ENCODE measurements at places on chromosomes 7 and 10.

DNA sequence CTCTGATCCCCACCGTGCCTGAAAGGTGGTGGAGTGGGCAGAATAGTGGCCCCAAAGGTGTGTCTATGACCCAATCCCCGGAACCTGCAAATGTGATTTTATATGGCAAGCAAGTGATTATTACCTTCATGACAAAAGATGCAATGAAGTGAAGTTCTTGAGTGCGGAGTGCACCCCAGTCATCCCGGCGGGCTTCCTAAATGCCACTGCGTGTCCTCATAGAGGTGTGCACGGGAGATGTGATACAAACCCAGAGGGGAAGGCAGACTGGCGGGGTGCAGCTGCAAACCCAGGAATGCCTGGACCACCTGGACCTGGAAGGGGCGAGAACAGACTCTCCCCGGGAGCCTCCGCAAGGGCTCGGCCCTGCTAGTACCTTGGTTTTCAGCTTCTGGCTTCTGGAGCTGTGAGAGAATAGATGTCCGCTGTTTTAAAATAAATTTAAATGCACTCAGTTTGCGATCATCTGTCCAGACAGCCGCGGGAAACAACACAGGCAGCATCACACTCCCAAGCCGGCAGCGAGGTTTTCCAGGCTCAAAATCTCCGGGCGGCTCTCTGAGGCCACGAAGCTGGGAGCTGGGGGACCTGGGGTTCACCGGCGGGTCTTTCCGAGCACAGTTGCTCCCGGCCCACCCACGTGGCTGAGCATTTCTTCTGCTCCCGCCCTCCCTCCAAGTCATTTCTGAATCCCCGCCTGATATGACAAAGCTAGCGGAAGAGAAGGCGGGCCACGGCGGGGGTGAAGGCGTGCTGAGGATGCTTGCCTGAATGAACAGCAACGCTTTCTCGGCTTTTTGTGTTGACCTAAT is 50.4 kb upstream of the EBF3 start:
- no peak for DNase-seq

DNA sequence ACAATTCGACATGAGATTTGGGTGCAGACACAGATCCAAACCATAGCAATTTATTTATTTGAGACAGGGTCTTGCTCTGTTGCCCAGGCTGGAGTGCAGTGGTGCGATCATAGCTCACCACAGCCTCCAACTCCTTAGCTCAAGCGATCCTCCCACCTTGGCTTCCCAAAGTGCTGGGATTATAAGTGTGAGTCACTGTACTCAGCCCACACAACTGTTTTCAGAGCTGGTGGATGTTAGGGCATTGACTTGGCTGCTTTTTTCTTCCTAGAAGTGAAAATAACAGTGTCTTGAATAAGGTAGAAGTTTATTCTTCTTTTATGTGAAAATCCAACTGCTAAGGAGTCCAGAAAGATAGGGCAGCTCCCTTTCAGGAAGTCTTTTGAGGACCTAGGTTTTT is 132.1 kb downstream of the CCDC3 start:
- no peak for DNase-seq

DNA sequence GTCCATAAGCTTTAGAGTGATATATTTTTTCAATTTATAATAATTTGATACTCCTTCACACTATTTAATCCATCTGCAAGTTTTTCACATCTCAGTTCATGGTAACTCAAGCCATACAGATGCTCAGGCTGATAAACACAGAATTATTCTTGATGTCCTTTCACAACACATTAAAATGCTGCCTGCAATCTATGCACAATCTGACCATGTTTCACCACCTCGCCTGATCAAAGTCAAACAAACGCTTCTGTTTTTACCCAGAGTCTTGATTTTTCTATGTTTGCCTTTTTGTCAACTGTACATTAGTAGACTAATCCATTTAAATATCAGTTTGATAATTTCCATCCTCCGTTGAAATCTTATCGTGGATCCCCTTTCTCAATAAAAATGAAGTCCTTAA is 833.8 kb upstream of the KCND2 start:
- DNase-seq = no peak

DNA sequence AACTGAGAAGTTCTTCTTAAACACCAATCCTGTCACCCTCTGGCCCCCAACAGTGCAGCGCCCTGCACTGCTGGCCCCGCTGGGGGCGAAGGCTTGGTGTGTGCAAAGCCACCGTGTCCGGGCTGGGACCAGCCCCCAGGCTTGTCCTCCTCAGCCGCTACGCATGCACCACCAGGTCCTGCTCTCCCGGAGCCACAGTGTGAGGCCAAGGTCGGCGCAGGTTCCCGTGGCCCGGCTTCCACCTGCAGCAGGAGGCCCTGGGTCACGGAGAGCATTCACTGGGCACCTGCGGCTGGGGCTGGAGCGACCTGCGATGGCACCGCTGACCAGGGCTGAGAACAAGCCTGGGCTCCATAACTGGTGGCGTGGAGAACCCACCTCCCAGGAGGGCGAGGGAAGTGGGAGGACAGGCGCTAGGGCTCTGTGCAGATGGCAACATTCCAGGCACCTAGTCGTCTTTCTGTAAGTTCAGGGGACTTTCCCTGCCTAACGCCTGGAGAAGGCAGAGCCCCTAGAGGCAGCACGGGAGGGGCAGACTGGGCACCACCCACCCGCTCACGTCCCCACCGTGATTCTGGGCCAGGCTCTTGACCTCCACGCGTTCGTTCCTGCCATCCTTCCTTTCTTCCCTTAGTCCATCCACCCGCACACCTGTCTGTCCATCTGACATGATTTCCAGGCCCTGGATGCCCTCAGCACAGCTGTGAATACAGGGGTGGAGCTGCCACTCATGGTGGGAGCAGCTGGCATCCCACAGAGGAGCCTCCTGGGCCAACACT is 271.6 kb downstream of the ELFN1 start:
- DNase-seq = no peak

GRCh38 chr10:12943425-12943824 is 58.1 kb downstream of the CCDC3 start:
- DNase-seq = no peak

DNA sequence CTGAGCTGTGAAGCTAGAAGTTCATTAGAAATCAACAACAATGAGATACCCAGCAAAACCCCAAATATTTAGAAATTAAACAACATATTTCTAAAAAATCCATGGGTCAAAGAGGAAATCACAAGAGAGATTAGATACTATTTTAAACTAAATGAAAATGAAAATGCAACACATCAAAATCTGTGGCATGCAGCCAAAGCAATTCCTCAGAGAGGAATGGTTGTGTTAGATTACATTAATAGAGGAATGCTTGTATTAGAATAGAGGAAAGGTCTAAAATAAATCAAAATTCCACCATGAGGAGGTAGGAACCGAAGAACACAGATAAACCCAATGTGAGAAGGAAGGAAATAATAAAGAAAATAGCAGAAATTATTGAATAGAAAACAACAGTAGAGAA is 642.1 kb upstream of the GALNT17 start:
- DNase-seq = no peak

DNA sequence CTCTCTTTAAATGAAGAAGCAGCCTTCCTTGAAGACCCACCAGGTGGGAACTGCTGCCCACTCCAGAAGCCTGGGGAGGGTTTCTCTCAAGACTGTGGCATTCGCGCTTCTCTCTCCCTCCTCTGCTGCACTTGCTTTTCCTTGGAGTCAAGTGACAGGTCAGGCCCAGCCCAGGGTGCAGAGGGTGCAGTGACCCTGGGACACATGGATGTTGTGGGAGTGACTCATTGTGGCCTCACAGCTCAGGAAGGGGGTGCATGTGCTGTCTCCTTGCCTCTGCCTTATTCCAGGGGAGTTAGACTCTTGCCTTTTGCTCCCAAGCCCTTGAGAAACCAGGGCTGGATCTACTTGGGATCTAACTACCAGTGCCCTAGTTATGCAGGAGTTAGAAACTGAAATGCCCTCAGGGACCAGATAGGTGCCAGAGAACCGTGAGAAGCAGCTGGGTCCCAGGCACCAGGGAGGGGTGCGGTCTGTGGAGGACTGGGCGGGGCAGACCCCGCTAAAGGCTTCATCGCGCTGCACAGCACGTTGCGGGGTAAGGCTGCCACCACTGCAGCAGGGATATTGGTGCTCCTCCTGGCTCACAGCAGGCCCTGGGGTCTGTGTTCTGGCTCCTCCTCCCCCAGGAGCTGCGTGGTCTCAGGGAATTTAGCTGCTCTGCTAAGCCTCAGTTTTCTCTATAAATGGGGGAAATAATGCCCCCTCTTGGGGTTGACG is 11.4 kb downstream of the FAM241B start:
- DNase-seq = peak; percentile 50

GRCh38 chr10:112094984-112095383 is 88.6 kb downstream of the GPAM start:
- DNase-seq = no peak

GRCh38 chr10:98485959-98486358 is 39.2 kb upstream of the HPS1 start:
- DNase-seq = no peak

DNA sequence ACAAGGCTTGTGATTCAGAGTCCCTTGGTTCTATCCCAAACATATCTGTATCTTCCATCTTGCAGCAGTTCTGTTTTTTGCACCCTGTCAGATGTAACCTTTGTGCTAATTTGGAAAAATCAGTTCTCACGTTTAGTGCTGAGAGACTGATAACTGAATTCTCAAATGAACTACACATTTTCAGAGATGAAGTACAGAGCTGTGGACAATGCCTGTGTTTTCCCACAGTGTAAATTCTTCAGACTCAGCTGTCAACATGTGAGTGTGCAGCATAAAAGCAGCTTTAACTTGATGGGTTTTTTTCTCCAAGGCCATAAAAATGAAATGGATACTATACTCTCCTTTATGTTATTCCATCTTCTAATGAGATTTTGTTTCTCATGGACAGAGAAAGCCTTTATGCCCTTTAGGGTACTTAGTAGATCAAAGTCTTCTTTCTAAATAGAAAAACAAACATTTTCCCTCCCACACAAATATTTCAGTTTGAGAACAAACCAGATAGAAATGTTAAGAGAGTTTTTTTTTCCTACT is 150.9 kb downstream of the SEMA3A start:
- DNase-seq = no peak

DNA sequence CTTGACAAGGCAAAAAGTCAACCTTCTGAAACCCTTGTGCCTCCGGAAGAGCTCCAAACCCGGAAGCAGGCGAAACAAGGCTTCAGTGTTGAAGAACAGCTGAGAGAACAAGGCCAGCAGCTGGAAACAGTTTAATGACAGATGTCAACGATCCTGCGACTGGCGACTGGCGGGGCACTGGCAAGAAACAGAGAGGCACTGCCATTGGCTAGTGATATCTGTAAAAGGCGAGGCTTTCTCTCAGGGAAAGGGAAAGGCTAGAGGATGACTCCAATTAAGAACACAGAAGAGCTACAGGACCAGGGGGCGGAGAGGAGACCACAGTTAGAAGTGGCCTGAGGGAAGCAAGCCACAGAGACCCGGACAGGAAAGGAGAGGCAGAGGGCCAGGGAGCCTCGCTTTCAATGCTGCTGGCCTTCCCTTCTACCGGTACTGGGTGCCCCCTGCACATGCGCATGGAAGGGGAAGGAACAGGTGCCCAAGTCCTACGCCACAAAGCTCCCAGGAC is 19.4 kb downstream of the ITGB1 start:
- DNase-seq = no peak

DNA sequence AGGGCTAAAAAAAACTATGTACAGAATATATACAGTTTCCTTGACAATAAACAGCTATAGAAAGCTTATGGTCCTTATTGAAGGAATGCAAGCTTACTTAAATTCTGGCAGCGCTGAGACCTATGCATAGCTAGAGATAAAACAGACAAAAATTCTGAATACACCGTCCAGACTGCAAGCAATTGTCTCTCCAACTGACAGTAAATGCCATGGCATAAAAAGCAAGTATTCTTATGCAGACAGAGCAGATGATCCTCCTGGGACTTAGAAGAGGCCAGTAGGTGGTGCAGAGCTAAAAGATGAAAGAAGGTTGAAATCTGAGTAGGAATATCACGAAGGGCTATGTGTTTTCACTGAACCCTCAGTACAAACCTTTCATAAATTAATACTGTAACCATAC is 157.0 kb upstream of the CACNA2D1 start:
- no peak for DNase-seq

GRCh38 chr10:98023024-98023423 is 7.4 kb downstream of the CRTAC1 start:
- peak; percentile 12 for DNase-seq

DNA sequence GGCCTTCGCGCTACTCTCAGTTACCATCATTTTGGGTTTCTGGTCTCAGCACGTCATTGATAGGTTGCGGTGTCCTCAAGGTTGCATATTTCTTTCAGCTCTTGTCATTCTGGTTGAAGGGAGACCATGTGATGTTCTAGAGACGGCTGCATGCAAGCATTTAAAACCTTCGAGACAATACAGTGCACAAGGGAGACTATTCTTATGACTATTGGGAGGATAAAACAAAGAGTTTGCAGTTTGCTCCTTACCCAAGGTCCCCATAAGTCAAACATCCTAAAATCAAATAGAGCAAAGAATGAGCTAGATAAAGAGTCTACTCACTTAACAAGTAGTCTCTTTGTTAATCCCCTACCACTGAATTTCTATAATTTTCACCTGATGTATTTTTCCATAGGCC is 39.1 kb downstream of the NPVF start:
- no peak for DNase-seq

GRCh38 chr7:94580601-94581000 is 71.0 kb downstream of the CASD1 start:
- no peak for DNase-seq

DNA sequence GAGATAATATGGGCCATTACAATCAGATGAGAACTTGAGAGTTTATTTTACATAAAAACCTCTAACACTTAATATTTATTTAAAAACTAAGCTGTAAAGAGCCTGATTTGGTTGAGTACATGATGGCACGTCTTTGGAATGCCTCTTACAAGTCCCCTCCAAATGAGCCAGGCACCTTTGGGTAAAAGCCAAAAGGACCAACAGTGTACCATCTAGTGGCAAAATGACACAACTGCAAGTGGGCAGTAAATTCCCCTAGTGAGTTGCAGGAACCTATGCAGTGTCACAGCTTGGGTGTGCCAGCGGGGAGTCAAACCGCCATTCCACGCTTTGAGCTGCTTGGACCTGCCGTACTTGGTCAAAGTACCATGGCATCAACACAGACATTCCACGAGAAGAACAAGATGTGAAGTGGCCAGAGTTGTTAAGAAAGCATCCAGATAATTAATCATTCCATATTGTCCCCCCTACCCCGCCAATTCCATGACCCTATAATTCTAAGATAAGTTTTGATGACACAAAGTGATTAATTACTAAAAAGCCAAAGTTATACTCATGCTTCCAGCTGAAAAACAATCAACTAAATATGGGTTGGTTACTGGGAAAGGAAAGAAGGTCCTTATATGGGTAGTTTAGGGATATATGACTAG is 115.2 kb downstream of the SORBS1 start:
- no peak for DNase-seq

DNA sequence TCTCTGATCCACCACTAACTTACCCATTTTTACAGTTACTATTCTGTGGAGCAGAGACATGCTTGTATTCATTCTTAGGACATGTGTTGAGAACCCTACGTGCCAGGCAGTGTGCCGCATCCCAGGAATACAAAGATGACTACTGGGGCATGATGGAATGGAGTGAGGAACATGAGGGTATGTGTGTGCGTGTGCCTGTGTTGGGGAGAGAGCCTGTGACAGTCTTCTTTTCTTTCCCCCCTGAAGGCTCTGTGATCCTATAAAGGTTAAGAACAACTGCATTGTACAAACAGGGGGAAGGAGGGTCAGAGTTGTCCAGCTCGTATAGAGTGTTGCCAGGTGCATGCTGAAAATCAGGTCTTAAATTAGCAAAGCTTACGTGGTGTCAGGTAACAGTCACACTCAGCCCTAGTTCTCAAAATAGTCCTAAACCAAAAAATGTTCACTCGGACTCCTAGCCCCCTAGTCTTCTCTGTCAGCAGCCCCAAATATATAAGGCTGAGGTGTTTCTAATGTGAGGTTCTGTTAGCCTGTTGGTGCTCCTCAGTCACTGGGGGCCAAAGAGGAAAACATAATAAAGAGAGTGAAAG is 161.9 kb downstream of the CELF2 start:
- DNase-seq = no peak
